GF-D8 (cell line): ENCODE measurements at places on chromosomes 6 and 20.

- no peak for DNase-seq
These were observed 529.3 kb downstream of the QKI start for GRCh38 chr6:163943607-163944385.

- no peak for DNase-seq
These were observed 12.5 kb upstream of the POU3F2 start for GRCh38 chr6:98821756-98822405.

GRCh38 chr6:53375847-53376246 lies 27.1 kb upstream of the ELOVL5 start:
- no peak for DNase-seq

DNA sequence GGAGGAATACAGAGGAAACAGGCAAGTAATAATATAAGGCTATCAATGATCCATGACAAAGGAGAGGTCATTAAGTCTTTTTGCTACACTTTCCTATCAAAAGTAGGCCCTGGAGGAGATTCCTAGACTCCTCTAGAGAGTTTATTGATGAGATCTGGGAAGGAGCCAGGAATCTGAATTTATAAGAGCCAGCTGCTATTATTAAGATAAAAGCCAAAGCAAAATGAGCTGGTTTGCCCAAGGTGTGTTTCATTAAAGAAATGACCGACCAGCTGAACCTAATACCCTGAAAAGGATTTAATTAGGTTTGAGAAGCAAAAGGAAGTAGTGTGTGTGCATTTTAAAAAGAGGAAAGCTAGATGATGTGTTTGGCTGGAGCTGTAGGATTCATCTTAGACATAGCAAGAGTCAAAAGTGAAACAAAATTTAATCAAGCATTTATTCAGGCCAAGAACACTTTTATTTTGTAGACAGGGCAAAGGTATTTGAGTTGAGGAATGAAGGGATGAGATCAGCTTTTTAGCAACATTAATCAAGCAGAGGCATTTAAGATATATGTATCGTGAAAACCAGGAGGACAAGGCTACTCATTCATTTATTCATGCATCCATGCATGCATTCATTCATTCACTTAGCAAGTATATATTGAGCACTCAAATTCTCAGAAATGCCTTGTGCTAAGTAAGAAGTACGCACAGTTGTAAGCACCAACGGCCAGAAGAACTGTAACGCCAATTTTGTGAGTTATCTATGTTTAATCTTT lies 43.5 kb upstream of the SCAF8 start:
- no peak for DNase-seq

- no peak for DNase-seq
These were observed 693 bp downstream of the HLA-F start for GRCh38 chr6:29723666-29724588.

GRCh38 chr6:12931639-12932038 lies 215.1 kb downstream of the PHACTR1 start:
- DNase-seq: no peak

DNA sequence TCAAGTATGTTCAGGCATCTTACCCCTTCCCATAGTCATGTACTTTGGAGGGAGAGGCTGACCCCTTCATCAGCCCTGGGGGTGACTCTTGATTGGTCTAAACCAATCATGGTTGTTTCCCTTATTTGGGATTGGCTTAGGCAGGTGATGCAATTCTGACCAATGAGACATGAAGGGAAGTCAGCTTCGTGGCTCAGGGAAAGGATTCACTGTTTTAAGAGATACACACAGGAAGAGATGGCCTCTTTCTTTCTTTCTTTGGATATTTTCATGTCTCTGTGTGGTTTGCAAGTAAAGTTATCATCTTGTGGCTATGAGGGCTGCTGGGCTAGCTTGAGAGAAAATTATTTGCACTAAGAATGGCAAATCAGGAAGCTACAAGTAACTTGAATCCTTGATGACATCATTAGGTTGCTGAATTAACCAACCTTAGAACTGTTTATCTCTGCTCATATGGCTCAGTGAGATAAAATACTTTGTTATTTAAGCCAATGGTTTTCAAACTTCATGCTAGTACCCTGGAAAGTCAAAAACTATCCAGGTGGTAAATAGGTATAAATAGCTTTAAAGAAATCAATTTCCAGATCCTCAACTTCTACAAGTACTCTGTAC lies 144.2 kb upstream of the CENPW start:
- DNase-seq: no peak
